ENCODE measurements at places on chromosomes 1 and 21.

- no peak for DNase-seq
Measured at GRCh38 chr1:29849038-29849750, 612.9 kb downstream of the PTPRU start.

DNA sequence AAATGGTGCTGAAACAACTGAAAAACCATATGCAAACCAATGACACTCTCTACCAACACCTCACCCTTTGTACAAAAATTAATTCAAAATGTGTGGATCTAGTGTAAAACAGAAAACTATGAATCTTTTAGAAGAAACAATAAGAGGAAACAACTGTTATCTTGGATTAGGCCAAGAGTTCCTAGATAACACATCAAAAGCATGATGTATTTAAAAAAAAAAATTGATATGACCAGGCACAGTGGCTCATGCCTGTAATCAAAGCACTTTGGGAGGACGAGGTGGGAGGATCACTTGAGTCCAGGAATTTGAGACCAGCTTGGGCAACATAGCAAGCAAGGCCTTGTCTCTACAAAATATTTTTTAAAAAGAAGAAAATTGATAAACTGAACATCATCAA, 79.0 kb downstream of the EIF4G3 start:
- no peak for DNase-seq

- no peak for DNase-seq
Measured at GRCh38 chr1:238779716-238780115, 606.7 kb upstream of the CHRM3 start.

DNA sequence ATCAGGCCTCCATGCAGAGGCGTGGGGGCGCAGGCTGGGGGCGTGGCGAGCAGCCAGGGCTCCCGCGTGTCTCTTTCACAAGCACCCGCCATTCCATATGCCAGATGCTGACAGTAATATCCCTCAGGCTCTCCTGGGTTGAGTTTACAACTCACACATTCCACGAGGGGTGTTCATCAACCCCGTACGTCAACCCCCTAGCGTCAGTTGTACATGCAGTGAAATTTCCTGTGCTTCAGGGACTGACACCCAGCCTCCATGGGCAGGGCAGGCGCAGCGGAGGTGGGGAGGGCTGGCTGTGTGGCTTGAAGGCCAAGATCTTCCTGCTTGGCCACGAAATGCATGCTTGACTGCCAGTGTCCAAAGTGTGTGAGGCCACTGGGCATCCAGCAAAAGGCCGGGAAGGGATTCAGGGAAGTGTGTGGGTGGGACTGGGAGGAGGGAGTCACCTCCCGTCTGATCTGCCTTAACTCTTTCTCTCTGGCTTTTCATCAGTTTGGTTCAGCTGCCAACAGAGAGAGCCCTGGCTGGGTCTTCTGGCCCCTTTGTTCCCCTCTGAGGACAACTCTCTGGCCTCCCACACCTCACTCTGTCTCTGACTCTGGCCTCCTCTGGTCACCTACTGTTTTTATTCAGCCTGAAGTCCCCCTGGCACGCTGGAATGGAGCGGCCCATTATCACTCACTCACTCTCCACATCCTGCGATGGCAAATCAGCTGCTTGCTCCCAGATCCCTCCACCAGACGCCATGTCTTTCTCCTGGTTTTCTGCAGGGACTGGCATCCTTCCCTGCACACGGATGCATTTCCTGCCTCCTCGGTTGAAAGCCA, 33.8 kb downstream of the CLIC6 start:
- DNase-seq, result no peak

DNA sequence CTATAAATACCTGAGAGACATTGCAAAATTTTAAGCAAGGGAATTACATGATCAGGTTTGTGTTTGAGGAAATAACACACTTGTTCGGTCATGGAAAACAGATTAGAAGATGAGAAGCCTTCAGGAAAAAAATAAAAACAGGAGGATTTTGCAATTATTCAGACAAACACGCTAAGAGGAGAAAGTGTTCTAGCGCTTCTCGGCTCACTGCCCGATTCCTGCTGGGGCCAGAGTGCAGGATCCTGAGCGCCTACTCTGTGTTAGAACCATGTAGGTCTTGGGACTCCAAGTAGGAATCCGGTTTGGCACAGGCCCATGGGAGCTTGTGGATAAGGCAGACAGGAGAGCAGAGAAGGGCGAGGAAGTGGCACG, 8.1 kb upstream of the PRELP start:
- DNase-seq, result no peak

- no peak for DNase-seq
Measured at GRCh38 chr1:97674517-97674916, 246.3 kb downstream of the DPYD start.

- no peak for DNase-seq
Measured at GRCh38 chr1:235527196-235527814, 23.1 kb upstream of the B3GALNT2 start.

GRCh38 chr1:55298167-55298894, 83.2 kb upstream of the USP24 start:
- DNase-seq, result no peak

GRCh38 chr1:197106869-197107268, 39.6 kb downstream of the ASPM start:
- no peak for DNase-seq

DNA sequence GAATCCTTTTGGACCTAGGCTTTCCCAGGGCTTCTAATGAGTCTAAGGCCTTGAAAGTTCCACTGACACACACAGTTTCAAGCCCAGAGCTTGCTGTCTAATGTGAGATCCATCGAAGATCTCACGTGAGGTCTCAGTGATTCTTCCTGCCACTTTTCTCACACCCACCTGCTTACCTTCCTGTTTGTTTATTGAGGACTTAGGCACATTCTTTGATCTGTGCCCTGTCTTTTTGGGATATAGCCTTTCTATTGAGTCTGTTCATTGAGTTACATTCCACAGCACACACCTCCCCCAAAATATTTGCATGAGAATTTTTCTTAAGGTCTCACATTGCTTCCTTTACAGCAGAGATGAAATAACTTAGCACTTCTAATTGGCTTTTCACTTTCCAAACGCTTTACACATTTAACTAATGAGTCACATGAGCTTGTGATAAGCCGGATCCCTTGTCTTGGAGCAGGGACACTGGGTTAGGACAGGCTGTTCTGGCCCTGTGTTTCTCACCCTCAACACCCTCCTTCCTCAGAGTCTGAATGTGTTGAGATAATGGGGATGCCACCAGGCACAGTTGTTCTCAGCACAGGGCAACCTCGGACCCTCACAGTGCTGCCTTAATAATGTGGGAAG, 288.3 kb downstream of the TM2D1 start:
- DNase-seq, result no peak

GRCh38 chr1:41811051-41811795, 107.5 kb downstream of the HIVEP3 start:
- no peak for DNase-seq

- DNase-seq, result peak; percentile 50
Measured at GRCh38 chr1:113452921-113453770, 62.8 kb downstream of the MAGI3 start.

- no peak for DNase-seq
Measured at GRCh38 chr1:112676543-112676942, 2.1 kb downstream of the MOV10 start.

- no peak for DNase-seq
Measured at GRCh38 chr1:4108758-4109627, 208.9 kb upstream of the C1orf174 start.

GRCh38 chr1:201694608-201695335, 134.2 kb upstream of the IPO9 start:
- DNase-seq, result no peak

DNA sequence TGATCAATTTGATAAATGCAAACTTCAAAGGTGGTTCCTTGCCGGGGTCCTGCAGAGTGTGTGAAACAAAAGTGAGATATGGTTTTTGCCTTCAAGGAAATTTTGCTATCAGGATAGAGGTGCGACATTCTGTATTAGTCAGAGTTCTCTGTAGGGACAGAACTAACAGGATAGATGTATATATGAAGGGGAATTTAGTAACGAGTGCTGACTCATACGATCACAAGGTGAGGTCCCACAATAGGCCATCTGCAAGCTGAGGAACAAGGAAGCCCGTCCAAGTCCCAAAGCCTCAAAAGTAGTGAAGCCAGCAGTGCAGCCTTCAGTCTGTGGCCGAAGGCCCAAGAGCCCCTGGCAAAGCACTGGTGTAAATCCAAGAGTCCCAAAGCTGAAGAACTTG, 157.0 kb downstream of the RYR2 start:
- no peak for DNase-seq

GRCh38 chr21:32807717-32808380, 36.3 kb upstream of the PAXBP1 start:
- DNase-seq, result no peak

GRCh38 chr21:38999161-38999560, 184.1 kb downstream of the PSMG1 start:
- DNase-seq, result no peak

- DNase-seq, result no peak
Measured at GRCh38 chr1:160087118-160087662, 5.9 kb downstream of the KCNJ9 start.

GRCh38 chr1:20178634-20179370, 7.1 kb upstream of the UBXN10 start:
- no peak for DNase-seq

DNA sequence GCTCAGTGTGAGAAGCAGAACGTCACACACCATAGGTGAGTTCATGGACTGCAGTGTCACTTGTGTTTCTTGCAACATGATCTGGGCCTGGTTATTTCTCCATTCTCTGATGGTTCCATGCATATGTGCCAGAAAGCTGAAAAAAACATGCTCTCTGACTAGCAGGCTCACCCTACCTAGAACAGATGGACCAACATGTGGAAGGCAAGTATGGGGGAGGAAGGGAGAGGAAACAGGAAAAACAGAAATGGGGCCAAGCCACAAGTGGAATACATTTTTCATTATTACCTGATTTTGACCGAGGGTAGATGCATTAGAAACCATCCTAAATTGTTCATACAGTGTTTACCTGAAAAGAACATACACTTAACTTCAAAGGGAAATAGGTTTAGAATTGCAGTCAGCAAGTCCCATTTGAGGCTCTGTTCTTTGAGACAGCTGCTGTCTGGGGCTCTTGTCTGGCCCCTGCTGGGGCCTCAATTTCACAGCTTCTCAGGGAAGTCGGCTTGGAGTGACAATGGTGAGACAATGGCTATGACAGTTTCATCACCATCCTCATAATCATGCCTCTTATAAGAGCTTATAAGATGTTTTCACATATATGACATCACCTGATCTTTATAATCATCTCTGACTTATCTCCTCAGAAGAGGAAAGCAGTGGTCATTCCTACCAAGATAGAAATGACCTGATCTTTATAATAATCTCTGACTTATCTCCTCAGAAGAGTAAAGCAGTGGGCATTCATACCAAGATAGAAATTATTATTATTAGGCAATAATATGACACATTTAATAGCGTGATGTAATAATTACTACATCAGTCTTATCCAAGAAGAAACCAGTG, 327.3 kb downstream of the SIPA1L2 start:
- DNase-seq, result no peak

Data from SK-N-MC (cell line).